ENCODE measurements at places on chromosomes 7 and 10. TPM values are rescaled to one million over a fixed set of nuclear protein-coding genes. Genes with fewer than 3 reads are reported as not detected.

GRCh38 chr7:119175911-119176627, 951.6 kb downstream of the ANKRD7 start:
- peak; percentile 19 for DNase-seq

DNA sequence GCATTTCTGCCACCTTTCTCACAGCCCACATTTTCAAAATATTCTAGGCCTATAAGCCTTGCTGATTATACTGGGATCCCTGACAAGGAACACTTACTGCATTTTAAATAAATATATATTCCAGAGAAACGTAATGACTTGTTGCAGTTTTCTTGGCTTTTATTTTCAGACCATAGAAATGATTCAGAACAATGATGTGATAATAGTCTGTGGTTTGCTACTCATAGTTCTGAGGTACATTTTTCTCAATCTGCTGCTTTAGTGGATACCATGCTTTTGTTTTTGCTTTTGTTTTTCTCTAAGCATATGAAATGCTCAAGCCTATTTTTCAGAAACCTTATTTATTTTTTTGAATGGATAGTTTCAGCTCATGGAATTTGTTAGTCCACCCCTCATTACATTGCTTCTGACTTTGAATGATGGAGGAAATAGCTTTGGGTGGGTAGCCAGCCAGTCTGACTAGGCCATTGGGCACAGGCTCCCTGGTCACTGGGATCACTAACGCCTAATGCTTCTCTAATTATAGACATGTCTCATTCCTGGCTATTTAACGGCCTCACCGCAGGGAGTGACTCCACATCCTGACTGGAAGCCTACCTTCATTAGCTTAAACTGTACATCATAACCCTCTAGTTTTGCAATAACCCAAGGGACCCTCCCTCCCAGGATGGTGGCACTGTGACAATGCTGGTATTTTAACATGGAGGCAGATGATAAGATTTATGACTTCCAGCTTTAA, 66.1 kb downstream of the MBL2 start:
- peak; percentile 77 for DNase-seq

DNA sequence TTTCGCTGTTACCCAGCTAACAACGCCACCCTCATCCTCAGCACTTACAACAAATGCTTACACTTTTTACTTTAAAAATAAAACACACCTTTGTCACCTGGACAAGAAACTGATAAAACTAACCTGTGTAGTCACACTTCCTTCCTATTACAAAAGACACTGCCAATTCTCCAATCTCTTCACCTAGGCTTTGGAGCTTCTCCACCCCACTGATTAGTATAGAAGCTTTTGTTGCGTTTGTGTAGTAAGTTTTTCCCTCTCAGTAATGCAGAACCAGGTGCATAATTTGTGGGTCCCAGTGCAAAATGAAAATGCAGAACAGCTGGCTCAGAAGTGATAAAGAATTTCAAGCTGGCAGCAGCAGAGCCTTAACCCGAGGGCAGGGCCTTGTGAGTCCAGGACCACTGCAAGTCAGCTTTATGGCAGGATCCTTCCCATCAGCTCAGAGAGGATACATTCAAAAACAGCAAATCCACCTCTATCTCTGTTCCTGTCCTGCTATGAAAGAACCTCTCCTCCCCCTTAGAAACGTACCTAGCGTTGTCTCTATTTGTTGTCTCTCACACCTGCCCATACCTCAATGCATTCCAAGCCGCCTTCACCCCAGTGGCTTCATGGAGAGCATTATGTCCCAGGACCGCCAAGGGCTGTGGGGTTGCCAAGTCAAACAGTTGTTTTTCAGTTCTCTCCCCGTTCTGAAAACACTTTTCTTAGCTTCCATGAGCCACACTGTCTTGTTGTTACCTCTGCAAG, 40.3 kb upstream of the EGFR start:
- no peak for DNase-seq

DNA sequence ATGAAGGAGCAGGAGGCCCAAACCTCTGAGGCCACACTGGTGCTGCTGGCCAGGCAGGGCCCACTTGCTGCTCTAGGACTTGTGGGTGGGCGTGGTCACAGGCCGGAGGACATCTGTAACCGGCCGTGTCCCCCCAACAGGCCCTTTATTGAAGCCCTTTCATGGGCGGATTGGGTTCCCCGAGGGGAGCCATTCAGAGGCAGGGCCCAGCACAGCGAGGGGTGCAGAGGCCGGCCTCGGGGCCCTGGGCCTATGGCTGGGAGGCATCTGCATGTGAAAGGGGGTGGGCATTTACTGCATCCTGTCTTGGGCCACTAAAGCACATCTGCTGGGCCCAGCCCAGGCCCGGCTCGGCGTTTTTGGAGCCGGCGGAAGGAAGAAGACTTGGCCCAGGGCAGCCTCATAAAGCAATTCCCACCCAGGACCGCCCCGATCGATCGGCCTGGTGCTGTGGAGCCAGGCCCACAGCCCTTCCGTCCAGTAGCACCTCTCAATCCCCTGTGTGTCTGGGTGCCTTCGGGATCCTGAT, 8.4 kb downstream of the LHPP start:
- DNase-seq = no peak

GRCh38 chr7:73429622-73430505, 3.7 kb upstream of the FZD9 start:
- DNase-seq = peak; percentile 44

GRCh38 chr10:117237401-117237991, 3.4 kb upstream of the SLC18A2 start:
- DNase-seq = no peak

GRCh38 chr7:27208998-27209397, 9.1 kb upstream of the HOXA13 start:
- DNase-seq = no peak

GRCh38 chr10:29703271-29703670, 68.5 kb upstream of the SVIL start:
- DNase-seq = no peak

GRCh38 chr7:102916881-102917280, 4.1 kb downstream of the LRRC17 start:
- DNase-seq = peak; percentile 65

GRCh38 chr7:46253520-46253919, 332.4 kb upstream of the IGFBP3 start:
- no peak for DNase-seq

DNA sequence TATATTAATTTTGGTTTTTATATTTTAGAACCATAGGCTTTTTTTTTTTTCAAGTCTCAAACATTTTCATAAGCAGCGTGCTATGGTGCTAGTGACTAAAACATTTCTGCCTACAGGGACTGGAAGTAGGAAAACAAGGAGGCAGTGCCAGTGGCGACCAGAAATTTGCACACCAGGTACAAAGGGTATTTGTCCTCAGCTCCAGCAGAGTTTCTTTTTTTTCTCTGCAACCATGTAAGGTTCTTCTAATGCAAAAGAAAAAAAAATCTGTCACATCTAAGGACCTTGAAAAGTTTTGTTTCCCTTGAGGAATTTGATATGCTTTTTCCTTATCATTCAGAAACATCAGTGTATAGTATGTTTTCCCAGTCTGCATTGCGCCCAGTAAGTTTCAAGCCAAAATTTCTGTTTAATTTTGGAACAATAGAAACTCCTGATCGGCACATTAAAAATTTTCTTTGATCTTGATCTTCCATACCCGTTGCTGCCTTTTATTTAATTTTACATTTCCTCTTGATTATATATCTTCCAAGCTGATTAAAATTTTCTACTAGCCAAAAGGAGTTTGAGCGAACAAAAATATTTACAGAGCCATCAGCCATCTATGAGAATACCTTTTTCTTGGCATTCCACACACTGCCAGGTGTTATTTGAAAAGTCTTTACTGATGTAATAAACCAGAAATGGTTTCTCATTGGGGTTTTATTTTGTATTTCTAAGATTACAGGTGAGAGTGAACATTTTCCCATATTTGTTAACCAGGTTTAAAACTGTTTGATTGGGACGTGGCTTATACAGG, 956 bp upstream of the KLHDC10 start:
- no peak for DNase-seq

DNA sequence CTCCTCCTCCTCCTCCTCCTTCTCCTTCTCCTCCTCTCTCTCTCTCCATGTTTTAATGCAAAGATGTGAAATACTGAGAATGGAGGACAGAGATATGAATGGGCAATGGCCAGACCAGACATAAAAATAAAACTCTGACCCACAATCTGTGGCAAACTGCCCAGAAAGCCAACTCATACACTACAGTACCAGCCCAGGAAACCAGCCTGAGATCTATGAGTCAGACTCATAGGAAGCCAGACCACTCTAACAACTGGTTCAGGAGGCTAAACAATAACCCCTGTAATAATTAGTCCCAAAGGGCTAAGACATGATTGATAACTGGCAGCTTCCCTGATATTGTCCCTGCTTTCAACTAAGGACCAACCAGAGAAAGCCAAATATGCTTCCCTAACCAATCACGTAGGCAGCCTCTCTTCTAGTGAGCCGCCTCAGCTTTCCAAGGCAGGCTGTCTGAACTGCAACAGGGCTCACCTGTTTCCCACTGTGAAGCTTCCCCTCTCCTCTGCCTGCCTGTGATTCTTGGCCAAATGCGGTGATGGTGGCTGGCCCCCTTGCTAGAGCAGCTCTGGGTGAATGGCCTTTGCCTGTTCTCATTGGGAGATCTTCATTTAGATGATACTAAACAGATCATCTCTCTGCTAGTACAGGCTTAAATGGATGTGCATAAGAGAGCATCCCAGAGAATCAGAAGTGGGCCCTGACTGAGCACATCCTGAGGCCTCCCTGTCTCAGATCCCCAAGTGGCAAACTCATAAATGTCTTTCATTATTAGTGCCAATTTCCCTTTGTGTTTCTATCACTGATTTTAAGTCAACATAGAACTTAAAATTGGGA, 817.6 kb downstream of the TNS3 start:
- peak; percentile 100 for DNase-seq

DNA sequence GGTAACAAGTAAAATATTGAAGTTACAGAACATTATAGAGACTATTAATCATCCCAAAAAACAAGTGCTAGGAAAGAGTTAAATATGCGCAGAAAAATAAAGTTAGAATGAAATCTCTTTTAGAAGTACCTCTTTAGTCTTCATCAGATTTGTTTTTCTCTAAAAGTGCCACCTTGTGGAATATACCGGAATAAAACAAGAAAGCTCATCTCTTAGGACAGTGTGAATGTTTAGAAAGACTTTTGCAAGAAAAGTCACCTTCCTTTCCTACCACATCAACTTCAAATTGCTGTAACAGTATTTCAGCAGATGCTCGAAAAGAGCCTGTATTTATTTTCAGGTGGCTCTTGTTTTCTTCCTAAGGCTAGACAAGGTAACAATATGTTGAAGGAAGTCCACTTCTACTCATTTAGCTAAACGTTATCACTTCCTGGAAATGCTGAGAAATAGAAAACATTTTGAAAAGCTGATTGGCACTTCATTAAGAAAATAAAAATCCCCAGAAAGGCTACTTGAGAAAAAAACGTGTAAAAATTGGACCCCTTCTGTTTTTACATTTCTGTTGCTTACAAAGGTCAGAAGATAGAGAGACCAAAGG, 19.8 kb upstream of the FAM133B start:
- DNase-seq = peak; percentile 71

DNA sequence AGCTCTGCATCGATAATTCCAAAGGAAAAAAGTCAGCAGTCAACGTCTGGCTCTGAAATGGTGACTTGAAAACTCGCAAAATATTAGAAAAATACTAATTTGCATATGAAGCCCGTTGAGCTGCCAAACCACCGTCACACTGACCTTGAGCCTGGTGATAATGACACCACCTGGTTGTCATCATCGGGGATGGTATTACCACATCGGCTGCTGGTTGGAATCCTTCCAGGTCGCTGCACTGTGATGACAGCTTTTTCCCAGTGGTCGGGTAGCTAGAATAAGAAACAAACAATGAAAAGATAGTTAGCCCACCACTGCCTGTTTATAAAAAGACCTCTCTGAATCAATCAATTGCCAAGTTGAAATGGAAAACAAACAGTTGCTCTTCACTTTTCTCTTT, 41.6 kb downstream of the LAMB1 start:
- no peak for DNase-seq

GRCh38 chr7:108091461-108091831, 38.7 kb downstream of the LAMB4 start:
- no peak for DNase-seq

- DNase-seq = peak; percentile 67
These were observed at the start of gene KCNMA1 for GRCh38 chr10:77637532-77638320. KCNMA1 (minus strand) TSS chr10:77637808.

- no peak for DNase-seq
These were observed 27.8 kb downstream of the GET4 start for GRCh38 chr7:903921-904755.

DNA sequence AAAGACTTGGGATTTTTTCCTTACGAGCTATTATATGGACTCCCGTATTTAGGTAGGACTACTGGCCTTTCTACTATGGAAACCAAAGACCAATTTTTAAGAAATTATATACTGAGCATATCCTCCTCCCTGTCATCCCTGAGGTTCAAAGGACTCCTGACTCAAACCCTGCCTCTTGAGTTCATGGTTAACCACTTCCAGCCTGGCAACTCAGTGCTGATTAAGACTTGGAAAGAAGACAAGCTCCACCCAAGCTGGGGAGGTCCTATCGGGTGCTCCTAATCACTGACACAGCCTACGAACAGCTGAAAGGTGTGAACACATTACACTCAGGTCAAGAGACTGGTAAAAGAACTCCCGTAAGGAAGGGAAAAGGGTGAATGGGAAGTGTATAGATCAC, 66.8 kb downstream of the LYZL2 start:
- DNase-seq = peak; percentile 29

- no peak for DNase-seq
These were observed 868.4 kb downstream of the SORCS3 start for GRCh38 chr10:105509517-105509916.

DNA sequence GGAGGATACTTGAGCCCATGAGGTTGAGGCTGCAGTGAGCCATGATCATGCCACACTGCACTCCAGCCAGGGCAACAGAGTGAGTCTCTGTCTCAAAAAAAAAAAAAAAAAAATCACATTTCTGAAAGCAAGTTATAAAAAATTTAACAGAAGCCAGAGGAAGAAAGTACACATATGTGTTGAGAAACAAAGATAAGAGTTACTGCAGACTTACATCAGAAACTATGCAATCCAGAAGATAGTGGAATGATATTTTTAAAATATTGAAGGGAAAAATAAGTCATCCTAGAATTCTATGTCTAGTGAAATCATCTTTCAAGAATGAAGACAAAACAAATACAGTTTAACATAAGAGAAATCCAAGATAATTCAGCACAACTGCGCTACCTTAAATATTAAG, 46.9 kb downstream of the ZNF518A start:
- DNase-seq = no peak

MYL10 gene
- 0.34 TPM for total RNA-seq

WIPF3 gene
- total RNA-seq = not detected

PARD3 gene
- 51.7 TPM for total RNA-seq

OR13A1 gene
- total RNA-seq = not detected

PRTFDC1 gene
- 1.6 TPM for total RNA-seq

TMEM213 gene
- total RNA-seq = not detected

RNF32 gene
- 4.1 TPM for total RNA-seq

RHEB gene
- 138 TPM for total RNA-seq

NKX1-2 gene
- total RNA-seq = not detected

LRRC4 gene
- total RNA-seq = 0.38 TPM

OPN1SW gene
- 2.1 TPM for total RNA-seq

PDK4 gene
- 0.46 TPM for total RNA-seq

POM121 gene
- total RNA-seq = 13.4 TPM

CRYGN gene
- not detected for total RNA-seq
